Osteoblast (primary cell): ENCODE measurements at places on chromosomes 3 and 15. TPM values are rescaled to one million over a fixed set of nuclear protein-coding genes. Genes with fewer than 3 reads are reported as not detected.

LPP gene
- 73.4 and 77.4 TPM in 2 replicates for total RNA-seq

GRCh38 chr15:38068626-38069391 is 134.4 kb downstream of the TMCO5A start:
- peak; percentile 84 for DNase-seq

GRCh38 chr15:65930134-65930533 is 60.8 kb downstream of the RAB11A start:
- DNase-seq: no peak

DNA sequence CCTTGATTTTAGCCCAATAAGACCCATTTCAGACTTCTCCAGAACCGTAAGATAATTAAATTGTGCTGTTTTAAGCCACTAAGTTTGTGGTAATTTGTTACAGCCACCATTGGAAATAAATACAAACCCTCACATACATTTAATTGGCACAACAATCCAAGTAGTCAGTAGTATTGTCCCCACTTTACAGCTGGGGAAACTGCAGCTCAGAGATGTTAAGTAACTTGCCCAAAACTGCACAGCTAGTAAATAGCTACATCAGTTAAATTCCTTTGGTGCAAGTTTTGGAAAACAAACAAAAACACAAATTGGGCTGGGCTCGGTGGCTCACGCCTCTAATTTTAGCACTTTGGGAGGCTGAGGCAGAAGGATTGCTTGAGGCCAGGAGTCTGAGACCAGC is 13.3 kb upstream of the IREB2 start:
- DNase-seq: no peak

- DNase-seq: no peak
Measured at GRCh38 chr15:66700412-66700801, 1.6 kb upstream of the SMAD6 start.

- DNase-seq: peak; percentile 82
Measured at GRCh38 chr15:101105059-101105891, 146.6 kb downstream of the CHSY1 start.

- no peak for DNase-seq
Measured at GRCh38 chr3:182626484-182627467, 166.5 kb upstream of the ATP11B start.
